Stimulated activated CD8-positive, alpha-beta memory T cell treated with anti-CD3 and anti-CD28 coated beads, Interleukin-4, amount 100 ng/mL, for 4 hours (primary cell): ENCODE measurements at places on chromosomes 4 and X.

DNA sequence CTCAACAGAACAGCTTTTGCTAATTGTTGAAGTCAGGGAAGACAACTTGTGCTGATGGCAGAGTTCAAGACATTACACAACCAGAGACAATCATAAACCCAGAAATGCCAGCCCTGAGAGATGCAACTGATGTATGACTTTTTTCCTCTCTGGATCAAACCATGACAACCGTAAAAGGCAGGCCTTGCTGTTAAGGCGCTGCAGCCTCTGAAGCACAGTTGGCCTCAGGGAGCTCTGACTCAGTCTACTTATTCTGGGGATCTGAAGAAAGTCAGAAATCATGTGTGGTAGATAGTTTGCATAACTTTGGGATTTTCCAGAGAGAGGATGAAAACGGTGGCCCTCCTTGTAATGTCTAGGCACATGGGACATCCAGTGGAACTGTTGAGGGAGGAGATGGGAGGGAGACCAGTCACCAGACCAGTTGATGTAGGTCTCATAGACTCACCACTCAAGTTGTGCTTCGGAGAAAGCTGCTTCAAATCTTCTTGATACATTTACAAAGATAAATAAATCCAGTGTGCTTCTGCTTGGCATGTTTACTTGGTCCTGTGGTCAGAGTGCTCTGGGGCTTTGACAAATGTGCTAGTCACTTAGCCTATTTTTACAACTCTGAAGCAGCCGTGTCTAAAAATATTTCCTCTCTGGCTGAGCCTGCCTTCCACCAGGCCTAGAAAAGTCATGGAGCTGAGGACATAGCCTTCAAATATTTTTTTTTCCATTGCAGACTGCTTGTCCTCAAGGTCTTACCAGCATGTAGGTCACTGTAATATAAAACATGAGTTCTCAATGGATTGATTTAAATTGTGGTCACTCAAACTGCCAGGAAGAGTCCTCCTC, 7.5 kb downstream of the HADH start:
- DNase-seq = no peak

DNA sequence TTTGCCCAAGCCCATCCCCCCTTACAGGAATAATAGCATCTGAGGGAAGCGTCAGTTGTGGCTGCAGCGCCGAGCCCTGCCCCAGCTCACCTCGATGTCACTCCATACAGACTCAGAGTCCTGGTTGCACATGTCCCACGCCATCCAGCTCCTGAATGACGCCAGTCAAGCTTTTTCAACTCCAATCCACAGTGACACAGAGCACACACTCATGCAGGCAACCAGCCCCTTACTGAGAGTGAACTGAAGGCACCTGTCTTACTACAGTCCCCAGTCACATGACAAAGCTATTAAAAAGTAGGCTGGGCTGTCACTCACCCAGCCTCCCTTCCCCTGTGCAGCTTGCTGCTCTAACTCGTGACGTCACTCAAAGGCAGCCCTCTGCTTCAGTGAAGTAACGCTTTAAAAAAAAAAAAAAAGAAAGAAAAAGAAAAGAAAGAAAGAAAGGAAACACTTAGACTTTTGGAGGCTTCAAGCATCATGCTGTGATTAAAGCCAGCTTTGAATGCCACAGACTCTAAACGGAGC, at the start of gene PPARGC1A:
TSS of gene PPARGC1A (minus strand) at position 234 of the 528 bp plus-strand sequence. CDS start at position 144, 90 bp downstream.
- DNase-seq = no peak

- no peak for DNase-seq
Observed at GRCh38 chrX:45191383-45191782, 9.3 kb downstream of the DIPK2B start.

- no peak for DNase-seq
Observed at GRCh38 chr4:104616401-104616820, 121.7 kb upstream of the CXXC4 start.

- no peak for DNase-seq
Observed at GRCh38 chrX:129718676-129719075, 20.1 kb upstream of the XPNPEP2 start.

- DNase-seq = no peak
Observed at GRCh38 chr4:138522366-138522765, 280.2 kb upstream of the SLC7A11 start.

DNA sequence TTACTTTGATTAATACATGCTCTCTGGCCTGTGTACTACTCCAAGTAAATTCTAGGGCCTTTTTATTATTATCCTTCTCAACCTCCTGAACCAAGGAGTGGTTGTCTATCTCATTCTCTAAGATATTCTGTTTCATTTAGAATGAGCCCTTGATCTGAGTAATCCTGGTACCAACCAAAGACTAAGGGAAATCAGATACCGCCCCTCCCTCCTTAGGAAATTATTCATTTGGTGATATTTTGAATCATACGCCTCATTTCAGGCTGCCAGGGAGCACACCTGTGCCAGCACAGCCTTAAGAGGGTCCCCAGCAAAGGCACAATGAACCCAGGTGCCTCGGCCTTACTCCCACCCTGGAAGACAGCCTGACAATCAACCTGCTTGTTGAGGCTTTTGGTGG, 73.2 kb upstream of the STARD8 start:
- no peak for DNase-seq

GRCh38 chr4:37531151-37531550, 155.0 kb downstream of the RELL1 start:
- no peak for DNase-seq

DNA sequence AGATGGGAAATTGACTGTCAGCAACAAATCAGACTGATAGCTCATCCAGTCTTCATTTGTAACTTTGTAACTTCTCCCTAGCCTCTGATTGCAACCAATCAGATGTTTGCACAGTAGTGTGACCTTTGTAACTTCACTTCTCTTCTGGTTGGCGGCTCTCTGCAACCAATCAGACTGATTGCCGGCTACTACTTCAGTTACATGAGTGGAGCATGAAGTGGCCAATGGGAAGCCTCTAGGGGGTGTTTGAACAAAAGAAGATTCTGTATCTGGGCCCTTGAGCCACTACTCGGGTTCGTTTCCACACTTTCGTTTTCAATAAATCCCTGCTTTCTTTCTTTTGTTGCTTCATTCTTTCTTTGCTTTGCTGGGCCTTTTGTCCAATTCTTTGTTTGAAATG, 1285.8 kb downstream of the TECRL start:
- no peak for DNase-seq

DNA sequence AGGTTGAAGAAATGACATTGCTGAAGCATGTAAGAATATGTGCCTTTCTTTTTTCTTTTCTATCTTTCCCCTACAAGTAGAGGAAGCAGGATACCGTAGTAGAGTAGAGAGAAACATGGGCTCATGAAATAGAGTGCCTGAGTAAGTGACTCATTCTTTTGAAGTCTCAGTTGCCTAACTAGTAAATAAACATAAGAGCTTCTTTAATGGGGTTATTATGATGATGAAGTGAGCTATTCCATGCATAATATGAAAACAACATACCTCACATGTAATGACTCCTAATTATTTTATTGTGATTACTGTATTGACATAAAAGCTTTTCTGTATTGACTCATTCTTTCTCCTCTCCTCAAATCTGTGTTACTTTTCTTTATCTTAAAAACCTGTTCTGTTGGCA, 1538.2 kb downstream of the TECRL start:
- no peak for DNase-seq

DNA sequence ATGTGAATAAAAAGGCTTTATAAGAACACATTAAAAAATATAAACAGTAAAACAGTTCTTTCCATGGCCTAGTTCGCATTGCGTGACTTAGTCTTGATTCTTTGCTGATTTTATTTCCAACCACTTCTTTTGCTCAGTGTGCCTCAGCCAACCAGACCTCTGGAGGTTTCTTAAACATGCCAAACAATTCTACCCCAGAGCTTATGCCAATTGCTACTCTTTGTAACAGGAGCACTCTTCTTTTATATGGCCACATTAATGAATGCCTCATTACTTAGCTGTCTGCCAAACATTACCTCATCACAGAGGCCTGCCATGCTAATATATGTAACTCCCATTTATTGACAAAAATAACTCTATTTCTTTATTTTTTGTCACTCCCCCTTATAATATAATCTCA, 202.3 kb downstream of the NDST4 start:
- DNase-seq = no peak

DNA sequence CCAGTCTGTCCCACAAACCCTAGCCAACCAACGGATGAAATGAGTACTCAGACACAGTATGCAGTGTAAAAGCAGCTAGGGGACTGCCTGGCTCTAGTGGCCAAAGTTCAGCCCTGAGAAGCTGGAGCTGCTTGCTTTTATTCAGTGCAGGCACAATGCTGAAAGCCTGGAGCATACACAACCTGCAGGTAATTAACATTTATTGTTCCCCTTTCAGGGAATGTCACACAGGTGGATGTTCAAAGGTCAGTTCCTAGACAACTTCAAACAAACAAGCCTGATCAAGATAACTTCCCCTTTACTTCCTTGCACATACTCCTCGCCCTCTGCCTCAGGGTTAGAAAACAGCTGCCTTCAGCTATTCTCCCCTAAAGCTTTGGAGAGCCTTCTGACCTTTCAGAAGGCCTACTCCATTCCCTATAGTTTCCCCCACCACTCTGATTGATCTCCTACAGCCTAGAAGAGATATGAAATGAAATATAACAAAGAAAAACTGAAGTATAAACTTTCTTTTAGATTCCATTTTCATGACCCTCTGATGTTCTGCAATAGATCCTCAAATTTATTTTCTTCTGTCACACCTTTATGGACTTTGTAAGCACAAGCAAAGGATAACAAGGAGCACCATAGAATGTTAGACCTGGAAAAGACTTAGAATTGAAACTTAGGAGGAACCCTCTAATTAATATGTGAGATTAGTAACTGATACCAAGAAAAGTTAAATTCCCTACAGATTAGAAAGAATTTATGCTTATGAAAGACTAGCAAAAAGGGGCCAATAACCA, 6.8 kb upstream of the DCAF8L1 start:
- DNase-seq = no peak

- no peak for DNase-seq
Observed at GRCh38 chr4:102592256-102592655, 91.1 kb downstream of the NFKB1 start.

- no peak for DNase-seq
Observed at GRCh38 chr4:153439831-153440230, 26.3 kb upstream of the TMEM131L start.
